Activated CD8-positive, alpha-beta memory T cell treated with anti-CD3 and anti-CD28 coated beads for 4 hours (primary cell): ENCODE measurements at places on chromosomes 1 and 21.

- DNase-seq: no peak
Observed at GRCh38 chr1:203996126-203996525, 76.8 kb upstream of the SOX13 start.

GRCh38 chr1:209853676-209854075 is 25.9 kb downstream of the UTP25 start:
- no peak for DNase-seq

- no peak for DNase-seq
Observed at GRCh38 chr1:107590900-107591622, 373.9 kb downstream of the VAV3 start.

GRCh38 chr21:42111811-42112210 is 40.7 kb downstream of the UMODL1 start:
- DNase-seq: no peak

- DNase-seq: no peak
Observed at GRCh38 chr21:46627726-46628125, 7.7 kb upstream of the PRMT2 start.

- DNase-seq: no peak
Observed at GRCh38 chr1:216894494-216894893, 171.3 kb upstream of the ESRRG start.

GRCh38 chr21:44392185-44392584 is 38.8 kb downstream of the TRPM2 start:
- DNase-seq: no peak

- DNase-seq: no peak
Observed at GRCh38 chr1:2476061-2476999, at the start of gene PLCH2. TSS of gene PLCH2 (plus strand) at chr1:2476289. CDS start at chr1:2476589, 300 bp downstream.

- no peak for DNase-seq
Observed at GRCh38 chr1:38095454-38095931, 48.9 kb upstream of the POU3F1 start.

DNA sequence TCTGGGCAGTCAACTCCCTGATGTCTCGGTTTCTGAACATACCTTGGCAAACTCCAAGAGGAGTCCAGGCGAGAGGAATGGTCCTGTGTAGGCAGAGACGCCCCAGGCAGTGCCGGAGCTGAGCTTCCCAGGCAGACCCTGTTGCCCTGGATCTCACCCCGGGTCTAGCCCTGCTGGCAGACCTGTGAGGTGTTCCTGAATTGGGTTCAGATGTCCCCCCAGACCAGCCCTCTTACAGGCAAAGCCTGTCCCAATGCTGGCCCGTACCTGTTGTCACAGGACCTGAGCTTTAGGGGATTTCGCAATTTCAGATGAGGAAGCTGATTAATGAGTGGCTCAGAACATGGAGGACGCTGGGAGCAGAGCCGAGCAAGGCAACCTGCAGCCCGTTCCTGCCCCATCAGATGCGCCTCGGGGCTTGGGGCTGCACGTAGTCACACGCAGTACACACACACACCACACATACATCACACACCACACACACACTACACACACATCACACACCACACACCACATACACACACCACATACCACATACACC is 38.5 kb upstream of the PDE9A start:
- DNase-seq: peak; percentile 10

- no peak for DNase-seq
Observed at GRCh38 chr21:44433791-44434567, 21.3 kb upstream of the LRRC3 start.

GRCh38 chr1:235919127-235919832 is 52.6 kb upstream of the LYST start:
- no peak for DNase-seq

GRCh38 chr21:42144679-42145568 is 73.8 kb downstream of the UMODL1 start:
- DNase-seq: no peak

DNA sequence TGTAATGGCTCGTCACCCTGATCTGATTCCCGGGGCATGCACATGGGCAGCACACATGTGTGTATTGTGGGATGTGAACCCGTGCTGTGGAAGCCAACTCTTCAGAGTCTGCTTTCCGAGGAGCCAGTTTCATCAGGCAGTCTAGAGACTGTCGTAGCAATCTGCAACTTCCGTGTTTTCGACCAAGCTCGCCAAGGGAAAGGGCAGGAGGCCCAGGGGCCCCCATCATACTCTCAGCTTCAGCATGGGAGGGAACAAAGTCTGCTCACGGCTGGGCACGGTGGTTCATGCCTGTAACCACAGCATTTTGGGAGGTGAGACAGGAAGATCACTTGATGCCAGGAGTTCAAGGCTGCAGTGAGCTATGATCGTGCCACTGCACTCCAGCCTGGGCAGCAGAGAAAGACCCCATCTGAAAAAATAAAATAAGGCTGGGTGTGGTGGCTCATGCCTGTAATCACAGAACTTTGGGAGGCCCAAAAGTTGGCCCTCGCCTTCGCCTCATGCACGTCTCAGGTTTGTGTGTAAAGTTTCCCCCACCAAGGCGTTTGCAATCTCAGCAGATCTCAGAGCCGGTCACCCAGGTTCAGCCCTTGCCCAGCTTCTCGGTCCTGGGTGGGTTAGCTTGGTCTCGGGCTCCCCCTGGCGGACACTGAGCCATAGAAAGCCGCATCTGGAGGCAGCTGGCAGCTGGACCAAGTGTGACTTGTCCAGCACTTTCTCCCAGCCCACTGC is 48.5 kb upstream of the SLC25A33 start:
- DNase-seq: peak; percentile 62

GRCh38 chr1:33260439-33260838 is 4.1 kb downstream of the ZNF362 start:
- DNase-seq: no peak

GRCh38 chr1:161486806-161487741 is 18.2 kb upstream of the FCGR2A start:
- peak; percentile 17 for DNase-seq

DNA sequence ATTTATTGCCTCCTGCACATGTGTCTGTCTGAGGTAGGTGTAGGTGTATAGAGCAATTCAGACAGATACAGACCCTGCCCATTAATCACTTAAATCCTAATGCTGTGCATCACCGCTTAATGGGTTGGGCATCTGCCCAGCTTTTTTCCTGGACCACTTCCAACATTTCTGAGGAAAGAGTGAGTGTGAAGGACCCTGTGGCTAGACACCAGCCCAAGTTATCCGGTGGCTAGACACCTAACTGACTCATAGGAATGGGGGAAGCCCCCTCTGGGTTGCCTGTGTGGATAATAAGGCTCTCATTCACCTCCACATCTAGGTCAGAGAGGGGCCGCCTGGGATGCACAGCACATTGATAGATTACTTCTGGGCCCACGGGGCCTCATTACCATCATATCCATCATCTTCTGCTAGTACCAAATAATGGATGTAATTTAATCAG is 121.1 kb upstream of the RAVER2 start:
- no peak for DNase-seq

DNA sequence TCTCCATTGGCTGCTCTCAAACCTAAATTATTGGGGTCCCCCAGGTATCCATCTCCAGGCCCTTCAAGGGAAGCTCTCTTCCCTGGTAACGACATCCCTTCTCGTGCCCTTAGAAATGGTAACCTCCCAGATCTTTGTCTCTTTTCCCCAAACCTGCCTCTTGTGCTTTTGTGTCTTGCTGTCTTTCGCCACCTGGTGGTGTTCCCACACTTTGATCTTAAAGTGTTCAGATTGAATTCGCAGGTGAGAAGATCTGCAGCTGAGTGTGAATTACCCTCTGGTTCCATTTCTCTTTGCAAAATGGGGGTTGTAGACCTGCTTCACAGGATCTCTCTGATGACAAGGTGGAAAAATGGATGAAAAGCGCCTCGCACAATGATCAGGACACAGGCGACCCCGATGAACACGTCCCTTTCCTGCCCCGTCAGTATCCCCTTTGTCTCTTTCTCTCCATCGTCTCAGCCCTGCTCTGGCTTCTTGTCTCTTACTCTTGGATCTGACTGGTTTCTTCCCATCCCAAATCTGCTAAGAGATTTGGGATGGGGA is 53.1 kb downstream of the DOP1B start:
- DNase-seq: no peak

- DNase-seq: no peak
Observed at GRCh38 chr21:33855190-33855589, 60.4 kb downstream of the ATP5PO start.

GRCh38 chr1:233261206-233261605 is 34.3 kb downstream of the PCNX2 start:
- no peak for DNase-seq

GRCh38 chr1:184768467-184768866 is 13.8 kb upstream of the EDEM3 start:
- DNase-seq: no peak

- DNase-seq: peak; percentile 14
Observed at GRCh38 chr1:66788231-66788939, 12.7 kb downstream of the INSL5 start.

DNA sequence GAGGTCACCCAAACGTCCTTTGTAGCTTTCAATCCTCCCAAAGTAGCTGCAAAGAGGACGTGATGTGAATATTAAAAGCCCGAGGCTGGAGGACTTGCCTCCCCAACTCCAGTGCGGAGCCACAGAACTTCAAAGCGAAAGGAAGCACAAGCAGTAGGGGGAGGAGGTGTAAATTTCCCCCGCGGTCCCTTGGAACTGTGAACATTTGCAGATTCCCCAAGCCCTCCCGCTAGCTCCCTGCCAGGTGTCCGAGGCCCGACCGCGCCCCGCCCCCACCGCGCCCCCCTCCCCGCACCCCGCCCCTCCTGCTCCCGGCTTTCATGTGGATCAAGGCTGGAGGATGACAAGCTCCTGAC is 41.5 kb upstream of the HAO2 start:
- no peak for DNase-seq

DNA sequence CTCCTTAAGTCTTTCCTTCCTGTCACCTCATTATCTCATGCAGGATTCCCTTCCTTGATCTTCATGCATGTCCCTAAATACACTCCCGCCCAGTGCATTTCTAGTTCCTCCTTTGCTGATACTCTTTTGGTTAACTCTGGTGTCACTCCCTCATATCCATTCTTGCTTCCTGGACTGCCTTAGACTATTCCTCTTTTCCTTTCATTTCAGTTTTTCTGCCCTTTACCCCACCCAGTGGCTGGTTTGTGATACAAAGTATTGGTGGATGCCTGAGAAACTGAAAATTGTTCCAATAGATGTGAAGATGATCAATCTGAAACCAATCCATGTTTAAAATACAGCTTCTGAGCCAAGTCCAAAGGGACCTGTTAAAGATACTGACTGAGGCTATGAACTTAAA is 553.8 kb upstream of the CAMK1G start:
- no peak for DNase-seq

GRCh38 chr21:26199456-26199855 is 28.9 kb upstream of the APP start:
- DNase-seq: no peak

- DNase-seq: no peak
Observed at GRCh38 chr1:30764939-30765555, 7.5 kb upstream of the LAPTM5 start.

DNA sequence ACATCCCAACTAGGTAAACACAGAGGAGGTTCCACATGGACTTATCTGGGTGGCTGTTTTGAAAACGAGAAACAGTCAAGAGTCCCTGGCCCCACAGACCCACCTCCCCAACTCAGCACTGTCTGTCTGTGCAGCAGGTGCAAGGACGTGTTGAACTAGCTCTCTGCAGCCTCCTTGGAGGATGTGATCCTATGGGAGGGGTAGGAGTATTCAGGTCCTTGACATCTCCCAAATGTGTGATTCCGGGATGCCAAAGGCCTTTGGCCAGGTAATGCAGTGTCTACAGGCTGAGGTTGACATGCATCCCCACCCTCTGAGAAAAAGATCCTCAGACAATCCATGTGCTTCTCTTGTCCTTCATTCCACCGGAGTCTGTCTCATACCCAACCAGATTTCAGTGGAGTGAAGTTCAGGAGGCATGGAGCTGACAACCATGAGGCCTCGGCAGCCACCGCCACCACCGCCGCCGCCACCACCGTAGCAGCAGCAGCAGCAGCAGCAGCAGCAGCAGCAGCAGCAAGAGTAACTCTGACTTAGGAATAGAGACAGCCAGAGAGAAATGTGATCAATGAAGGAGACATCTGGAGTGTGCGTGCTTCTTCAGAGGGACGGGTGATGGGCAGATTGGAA is 151.6 kb upstream of the CAMK1G start:
- DNase-seq: no peak

DNA sequence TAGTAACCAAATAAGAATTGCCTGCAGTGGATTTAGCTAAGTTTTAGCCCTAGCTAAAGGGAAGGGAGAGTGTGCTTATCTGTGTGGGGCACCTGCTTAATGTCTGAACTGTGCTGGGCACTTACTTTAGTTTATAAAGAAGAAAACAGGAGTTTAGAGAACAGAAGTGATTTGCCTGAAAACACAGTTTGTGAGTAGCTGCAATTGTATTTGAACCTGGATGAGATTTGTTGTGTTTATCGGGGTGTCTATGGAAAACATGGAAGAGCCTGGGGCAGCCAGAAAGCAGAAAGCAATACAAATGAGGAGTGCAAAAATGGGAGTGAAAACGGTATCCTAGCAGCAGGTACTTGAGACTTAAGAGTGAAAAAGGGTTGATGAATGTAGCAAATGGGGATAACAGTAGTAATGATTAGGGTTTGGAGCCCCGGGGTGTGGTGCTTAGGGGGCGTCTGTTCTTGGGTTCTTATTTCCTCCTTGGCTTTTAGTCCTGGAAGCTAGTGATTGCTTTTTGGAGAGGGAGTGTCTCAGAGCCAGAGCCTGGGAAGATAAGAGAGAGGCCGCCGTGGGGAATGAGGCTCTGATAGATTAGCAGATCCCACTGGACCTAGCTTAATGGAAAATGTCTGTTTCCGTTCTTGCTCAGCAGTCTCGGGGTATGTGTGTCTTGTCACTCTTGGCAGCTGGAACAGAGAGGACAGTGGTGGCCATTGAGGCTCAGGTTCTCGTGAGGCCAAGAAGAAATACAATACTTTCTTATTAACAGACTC is 5.6 kb downstream of the PRCC start:
- no peak for DNase-seq

- no peak for DNase-seq
Observed at GRCh38 chr1:180997843-180998504, 24.7 kb downstream of the STX6 start.

DNA sequence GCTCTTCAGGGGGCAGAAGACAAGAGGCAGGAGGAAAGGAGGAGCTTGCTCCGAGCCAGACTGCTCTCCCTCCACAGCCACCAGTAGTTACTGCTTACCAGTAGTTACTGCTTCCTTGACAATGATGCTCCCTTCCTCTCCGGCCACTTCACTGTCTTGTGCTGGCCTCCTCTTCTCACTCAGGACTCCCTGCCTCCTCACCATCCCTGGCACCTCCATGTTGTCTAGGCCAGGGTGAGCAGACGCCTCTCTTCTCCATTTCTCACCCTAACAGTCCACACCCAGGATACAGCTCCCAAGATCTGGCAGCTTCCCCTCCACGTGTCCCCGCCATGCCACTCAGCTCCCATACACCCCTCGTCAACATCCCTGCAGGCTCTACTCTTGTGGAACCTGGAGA is 82.4 kb upstream of the TLR5 start:
- no peak for DNase-seq

GRCh38 chr1:240813720-240814119 is 201.8 kb upstream of the GREM2 start:
- no peak for DNase-seq

GRCh38 chr21:43373362-43374227 is 53.3 kb downstream of the SIK1 start:
- DNase-seq: no peak

- DNase-seq: no peak
Observed at GRCh38 chr1:167289966-167290365, 69.3 kb downstream of the POU2F1 start.
